ENCODE measurements at places on chromosomes 12 and 14.
A peak's percentile ranks its signal among the peaks of the same experiment; 100 is the strongest.

- no peak for DNase-seq
Observed at GRCh38 chr12:108123402-108123801, 5.7 kb upstream of the WSCD2 start.

- no peak for DNase-seq
Observed at GRCh38 chr12:93790472-93791152, 113.4 kb downstream of the CRADD start.

- no peak for DNase-seq
Observed at GRCh38 chr12:123145211-123145610, 5.7 kb downstream of the PITPNM2 start.

GRCh38 chr12:131835616-131836171 is 7.5 kb downstream of the MMP17 start:
- no peak for DNase-seq

DNA sequence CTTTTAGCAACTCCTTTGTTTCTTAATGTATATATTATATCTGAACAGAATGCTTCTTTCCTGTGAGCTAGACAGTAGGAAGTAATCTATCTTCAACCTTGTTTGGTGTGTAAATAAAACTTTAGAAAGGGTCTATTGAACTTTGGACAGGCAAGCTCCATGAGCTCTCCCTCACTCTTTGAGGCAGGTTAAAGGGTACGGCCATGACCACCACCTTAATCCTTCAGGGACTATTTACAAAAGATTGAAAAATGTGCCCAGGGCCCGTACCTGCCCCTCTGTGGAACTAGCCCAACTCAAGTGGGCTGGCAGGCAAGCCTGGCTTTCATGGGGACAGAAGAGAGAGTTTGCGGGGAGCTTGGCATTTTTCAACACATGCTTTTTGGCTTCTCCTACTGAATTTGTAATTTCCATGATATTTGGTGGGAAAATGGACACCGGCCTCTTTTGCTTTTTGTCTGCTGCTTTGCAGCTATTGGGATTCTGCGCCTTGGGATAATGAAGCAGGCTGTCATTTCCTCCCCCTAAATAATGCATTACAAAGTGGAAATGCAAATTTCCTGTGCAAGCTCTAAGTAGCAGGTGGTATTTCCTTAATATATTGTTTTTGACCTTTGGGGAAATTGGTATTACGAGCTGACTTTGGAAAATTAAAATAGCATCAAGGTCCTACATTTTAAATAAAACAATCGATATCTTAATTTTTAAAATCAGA is 106.0 kb downstream of the HMGA2 start:
- no peak for DNase-seq

DNA sequence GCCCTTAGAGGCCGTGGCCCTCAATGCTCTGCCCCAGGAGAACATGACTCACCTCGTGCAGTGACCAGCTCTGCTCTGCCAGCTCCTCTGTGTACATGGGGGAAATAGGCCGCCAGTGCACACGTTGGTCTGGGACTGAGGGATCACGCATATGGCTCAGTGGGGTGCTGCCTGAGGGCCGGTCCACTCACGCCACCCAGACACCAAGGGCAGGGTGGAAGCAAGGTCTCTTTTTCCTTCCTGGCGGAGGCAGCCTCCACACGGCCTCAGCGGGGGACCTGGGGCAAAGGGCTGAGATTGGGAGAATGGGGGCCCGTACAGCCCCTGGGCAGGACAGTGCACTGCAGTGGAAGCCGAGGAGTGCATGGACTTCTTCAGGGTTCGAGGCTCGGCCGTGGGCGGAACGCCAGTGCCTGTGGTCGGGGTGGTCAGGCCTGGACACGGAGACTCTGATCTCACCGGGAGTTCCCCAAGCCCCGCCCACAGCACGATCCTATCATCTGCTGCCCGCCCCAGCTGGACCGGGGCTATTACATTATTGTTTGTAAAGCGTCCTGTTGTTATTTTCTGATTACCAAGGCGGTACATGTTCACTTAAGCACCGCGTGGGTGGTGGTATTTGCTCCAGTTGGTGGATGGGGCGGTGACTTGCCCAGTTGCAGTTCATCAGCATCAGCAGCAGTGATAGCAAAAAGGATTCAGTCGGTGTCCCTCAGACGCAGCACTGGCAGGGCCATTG is 38.8 kb upstream of the TDRD9 start:
- DNase-seq: no peak

GRCh38 chr12:89393551-89394121 is 41.3 kb upstream of the DUSP6 start:
- no peak for DNase-seq

- no peak for DNase-seq
Observed at GRCh38 chr12:131867891-131868675, 26.3 kb upstream of the ULK1 start.

- no peak for DNase-seq
Observed at GRCh38 chr14:37142835-37143401, 29.5 kb downstream of the SLC25A21 start.

DNA sequence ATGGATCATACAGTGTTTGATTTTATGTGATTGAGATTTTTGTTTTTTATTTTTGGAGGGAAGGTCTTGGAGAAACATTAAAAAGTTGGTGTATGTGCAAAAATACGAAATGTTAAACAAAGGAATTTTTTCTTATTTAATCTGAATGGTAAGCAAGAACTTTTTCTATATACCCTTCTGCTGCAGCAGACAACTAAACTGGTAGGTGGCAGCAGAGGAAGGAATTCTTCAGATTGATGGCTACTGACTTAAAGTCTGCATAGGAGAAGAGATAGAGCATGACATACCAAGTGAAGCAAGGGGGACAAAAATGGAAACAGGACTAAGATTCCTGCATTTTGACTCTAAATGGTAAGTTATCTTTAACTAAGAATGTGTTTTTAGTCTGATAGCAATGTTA is 42.0 kb upstream of the A2ML1 start:
- no peak for DNase-seq

DNA sequence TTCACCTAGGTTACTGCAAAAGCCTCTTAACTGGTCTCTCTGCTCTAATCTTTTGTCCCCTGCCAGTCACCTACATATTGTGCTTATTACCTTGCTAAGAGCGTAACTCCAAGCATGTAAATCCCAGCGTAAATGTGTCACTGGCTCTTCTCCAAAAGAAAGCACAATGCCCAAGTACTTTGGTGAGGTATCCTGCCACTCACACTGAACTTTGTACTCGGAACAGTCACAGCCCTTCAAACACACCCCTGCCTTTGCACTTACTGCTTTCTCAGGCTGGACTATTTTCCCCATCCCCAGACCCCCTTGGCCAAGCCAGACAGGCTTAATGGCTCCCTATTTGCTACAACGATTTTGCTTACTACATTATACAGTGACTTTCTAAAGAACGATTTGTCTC is 31.7 kb downstream of the GALNT4 start:
- DNase-seq: no peak

- no peak for DNase-seq
Observed at GRCh38 chr12:66279123-66279712, 23.1 kb upstream of the HELB start.

GRCh38 chr14:25381498-25381897 is 331.6 kb upstream of the STXBP6 start:
- no peak for DNase-seq

- no peak for DNase-seq
Observed at GRCh38 chr14:100018482-100018881, 46.7 kb upstream of the EVL start.

GRCh38 chr12:106582641-106583230 is at the start of gene RFX4:
TSS of gene RFX4 (plus strand) at chr12:106583004. CDS start at chr12:106583321, 317 bp downstream.
- no peak for DNase-seq

DNA sequence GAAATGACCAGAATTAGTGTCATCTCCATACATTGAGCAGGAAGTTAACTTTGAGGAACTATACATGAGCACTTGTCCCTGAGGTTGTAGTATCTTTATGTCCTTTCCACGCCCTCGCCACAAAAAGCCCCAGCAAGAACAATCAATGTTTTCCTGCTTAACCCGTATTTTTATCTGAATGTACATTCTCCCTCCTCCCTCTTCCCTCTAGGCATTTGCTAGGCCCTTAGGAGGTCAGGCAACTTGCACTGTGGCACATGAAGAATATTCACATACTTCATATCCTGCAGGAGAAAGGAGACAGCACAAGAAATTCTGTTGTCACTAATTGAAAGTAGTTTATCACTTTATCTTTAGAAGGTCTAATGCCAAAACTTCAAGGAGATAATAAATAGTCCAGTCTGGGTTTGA is 18.1 kb upstream of the DUSP6 start:
- DNase-seq: no peak

DNA sequence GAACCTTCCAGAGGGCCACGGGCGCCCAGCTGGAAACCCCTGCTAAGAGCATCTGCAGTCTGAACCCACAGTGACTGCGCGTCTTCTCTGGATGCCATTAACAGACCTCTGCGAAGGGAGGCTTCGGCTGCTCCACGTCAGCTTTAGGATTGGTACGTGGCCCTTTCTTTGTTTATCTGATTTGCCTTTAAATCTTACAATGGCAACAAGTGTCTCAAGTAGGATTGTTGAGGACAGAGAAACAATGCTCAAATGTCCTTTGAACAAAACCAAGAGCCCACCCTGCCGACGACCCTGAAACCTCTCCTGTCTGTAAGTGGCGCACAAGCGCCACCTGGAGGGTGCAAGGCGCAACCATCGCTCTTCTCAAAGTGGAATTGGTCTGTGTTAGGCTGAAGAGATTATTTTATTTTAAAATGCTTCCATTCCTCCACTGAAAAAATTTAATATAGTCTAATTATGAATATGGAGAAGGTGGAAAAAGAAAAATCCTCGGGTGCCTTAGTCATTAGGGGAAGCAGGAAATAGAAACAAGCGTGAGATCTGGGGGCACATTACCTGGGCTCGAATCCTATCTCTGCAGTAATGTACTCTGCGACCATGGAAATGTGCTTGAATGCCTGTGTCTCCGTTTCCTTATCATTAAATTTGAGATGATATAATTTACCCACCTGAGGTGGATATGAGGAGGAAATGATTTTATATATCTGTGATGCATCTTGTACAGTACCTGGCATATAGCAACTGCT is 82.6 kb upstream of the PTPRB start:
- peak; percentile 4 for DNase-seq

DNA sequence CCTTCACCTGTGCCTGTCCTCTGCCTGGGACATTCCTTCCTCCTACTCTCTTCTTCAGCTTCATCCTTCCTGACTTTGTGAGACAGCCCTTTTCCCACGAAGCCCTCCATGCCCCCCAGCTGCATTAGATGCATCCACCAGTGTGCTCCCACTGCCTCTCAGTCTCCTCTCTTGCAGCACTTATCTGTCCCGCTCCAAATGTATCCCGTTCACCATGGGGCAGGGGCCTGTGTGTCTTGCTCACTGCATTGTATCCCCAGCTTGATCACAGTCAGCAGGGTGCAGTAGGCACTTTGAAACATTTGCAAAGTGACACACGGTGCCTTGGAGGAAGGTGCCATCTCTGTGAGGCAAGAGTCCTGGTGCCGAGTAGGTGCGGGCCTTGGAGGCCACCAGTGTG is 104.0 kb downstream of the SLC25A47 start:
- DNase-seq: no peak
